ENCODE measurements at places on chromosomes 5 and 9. TPM values are rescaled to one million over a fixed set of nuclear protein-coding genes. Genes with fewer than 3 reads are reported as not detected.

DNA sequence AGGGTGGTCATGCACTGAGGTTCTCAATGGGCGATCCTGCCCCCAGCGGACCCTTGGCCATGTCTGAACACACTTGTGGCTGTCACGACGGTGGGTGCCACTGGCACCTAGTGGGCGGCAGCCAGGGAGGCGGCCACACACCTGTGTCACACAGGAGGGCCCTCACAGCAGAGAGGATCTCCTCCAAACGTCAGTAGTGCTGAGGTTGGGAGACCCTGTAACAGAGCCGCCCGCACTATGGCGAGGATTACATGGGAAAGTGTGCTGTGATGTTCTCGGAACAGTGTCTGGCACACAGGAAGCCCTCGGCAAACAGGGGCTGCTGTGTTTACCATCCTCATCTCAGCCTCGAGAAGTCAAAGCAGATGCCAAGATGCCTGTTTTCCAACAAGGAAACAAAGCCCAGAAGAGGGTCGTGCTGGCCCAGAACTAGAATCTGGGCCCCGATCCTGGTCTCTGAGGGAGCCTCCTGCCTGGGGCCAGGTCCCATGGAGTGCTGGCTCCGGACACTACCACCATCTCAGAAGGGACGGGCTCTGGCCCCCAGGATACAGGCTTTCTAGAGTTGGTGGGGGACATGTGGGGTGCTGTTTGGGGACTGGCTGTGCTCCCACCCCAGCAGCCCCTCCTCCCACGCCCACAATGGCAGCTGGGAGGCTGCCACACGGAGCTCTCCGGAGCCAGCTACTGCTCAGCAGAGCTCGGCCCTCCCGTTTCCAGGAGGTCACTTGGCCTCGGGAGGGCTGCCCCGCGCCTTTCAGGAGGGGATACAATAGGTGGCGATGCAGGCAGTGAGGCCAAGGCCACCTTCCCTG lies 48.2 kb downstream of the DBH start:
- no peak for DNase-seq

- DNase-seq: no peak
Observed at GRCh38 chr5:128403333-128403732, 134.7 kb downstream of the FBN2 start.

Gene EIF4EBP3
- total RNA-seq: 11.9 TPM

- no peak for DNase-seq
Observed at GRCh38 chr9:112846528-112847488, 43.9 kb downstream of the SLC46A2 start.

GRCh38 chr5:136731241-136731900 lies 366.0 kb upstream of the TRPC7 start:
- no peak for DNase-seq

DNA sequence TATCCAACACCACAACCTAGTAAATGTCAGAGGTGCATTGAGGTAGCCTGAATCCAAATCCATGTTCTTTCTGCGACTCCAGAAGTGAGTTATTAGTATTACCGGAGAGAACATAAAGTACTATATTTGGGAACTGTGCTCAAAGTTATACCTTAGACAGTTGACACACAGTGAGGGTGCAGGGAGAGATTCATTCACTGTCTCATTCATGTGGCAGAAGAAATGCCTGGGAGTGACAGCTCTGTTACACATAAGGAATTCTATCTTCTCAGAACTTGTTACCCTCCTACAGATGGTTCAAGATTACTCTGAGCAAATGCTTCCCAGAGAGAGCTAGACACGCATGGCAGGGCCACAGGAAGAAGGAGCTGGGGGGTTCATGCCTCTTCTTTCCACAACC lies 103.0 kb downstream of the ATP10B start:
- DNase-seq: no peak

DNA sequence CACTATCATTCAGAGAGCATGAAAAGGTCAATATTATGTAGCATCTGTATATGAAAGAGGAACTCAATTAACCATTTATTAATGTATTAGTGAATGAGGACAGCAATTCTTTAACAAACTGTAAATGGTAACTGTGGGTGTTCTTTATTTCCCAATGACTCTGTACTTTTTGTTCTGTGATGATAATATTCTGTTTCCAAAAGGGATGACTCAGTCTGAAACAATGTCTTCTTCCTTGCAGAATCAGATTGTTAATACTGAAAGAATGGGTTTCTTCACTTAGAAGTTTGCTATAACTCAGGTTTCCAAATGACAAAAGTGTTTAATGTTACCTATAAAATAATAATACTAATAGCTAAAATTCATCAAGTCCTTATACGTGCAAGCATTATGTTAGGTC lies 1518.7 kb upstream of the WWC1 start:
- no peak for DNase-seq

DNA sequence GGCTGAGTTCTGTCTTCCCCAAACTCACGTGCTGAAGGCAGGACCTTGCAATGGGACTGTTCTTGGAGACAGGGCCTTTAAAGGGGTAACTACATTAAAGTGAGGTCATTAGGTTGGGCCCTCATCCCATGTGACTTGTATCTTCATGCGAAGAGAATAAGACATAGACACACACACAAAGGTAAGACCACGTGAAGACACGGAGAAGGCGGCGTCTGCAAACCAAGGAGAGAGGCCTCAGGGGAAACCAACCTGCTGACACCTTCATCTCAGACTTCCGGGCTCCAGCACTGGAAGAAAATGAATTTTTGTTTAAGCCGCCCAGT lies 50.7 kb upstream of the KCNMB1 start:
- DNase-seq: no peak

Measured in CD8-positive, alpha-beta memory T cell (primary cell).